ENCODE measurements at places on chromosomes 11 and 22. TPM values are rescaled to one million over a fixed set of nuclear protein-coding genes. Genes with fewer than 3 reads are reported as not detected.

TESMIN gene
- 2.0 TPM for total RNA-seq

KCNJ1 gene
- total RNA-seq = not detected

PDE3B gene
- total RNA-seq = 21.3 TPM

NXPE1 gene
- total RNA-seq = not detected

POU2AF3 gene
- total RNA-seq = not detected
